ENCODE measurements at places on chromosomes 3 and 15.

GRCh38 chr3:76310089-76310488, 524.7 kb upstream of the ZNF717 start:
- no peak for DNase-seq

DNA sequence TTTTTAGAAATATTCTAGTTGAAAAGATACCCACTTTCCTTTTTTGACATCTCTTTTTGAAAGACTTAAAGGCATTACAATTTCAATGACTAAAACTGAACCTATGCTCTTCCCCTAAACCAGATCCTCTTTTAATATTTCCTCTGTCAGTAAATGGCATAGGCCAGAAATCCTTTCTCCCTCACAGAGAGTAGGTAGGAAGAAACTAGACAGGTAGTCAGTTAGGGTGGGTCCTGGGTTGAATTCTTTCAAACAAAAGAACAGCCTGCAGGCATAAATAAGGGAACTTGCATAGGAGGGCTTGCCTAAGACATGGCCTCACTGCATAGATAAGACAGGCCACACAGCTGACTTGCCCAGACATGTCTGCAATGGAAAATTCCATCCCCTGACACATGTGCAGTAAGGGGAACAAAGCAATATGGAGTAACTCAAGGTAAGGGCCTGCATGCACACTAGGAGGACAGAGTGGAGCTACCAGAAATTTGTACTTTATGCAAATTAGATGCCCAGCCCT, 23.1 kb downstream of the PLSCR5 start:
- DNase-seq, result no peak

- DNase-seq, result no peak
Observed at GRCh38 chr3:11195201-11195600, 40.9 kb downstream of the HRH1 start.

GRCh38 chr3:130901463-130902204, 7.8 kb downstream of the ATP2C1 start:
- DNase-seq, result no peak

DNA sequence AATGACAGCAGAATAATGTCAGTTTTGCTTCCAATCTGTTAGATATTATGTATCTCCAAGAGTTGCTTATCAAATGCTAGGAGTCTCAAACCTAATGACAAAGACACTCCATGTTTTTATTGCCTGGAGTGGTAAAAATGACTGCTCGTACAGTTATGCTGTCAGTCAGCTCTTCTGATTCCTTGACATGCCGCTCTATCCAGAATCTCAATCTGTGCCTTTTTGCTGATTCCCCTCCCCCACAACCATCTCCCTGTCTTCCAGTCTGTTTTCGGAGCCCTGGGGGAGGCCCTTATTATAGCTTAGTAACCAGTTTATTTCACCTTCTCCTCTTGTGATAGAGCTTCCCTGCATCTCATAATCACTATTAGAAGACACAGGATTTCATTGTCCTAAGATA, 2.6 kb downstream of the MKRN2 start:
- no peak for DNase-seq

- DNase-seq, result no peak
Observed at GRCh38 chr15:89034305-89034704, 54.0 kb upstream of the ABHD2 start.

- no peak for DNase-seq
Observed at GRCh38 chr3:94996743-94997142, 933.9 kb downstream of the NSUN3 start.

DNA sequence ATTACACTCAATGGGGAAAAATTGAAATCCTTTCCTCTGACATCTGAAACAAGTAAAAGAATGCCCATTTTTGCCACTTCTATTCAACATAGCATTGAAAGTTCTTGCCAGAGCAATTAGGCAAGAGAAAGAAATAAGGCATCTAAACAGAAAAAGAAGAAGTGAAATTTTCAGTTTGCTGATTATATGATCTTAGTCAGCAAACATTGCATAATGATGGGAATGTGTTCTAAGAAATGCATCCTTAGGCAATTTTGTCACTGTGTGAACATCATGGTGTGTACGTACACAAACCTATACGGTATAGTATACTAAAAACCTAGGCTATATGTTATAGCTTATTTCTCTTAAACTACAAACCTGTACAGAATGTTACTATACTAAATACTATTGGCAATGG, 278.0 kb downstream of the CGGBP1 start:
- DNase-seq, result no peak

DNA sequence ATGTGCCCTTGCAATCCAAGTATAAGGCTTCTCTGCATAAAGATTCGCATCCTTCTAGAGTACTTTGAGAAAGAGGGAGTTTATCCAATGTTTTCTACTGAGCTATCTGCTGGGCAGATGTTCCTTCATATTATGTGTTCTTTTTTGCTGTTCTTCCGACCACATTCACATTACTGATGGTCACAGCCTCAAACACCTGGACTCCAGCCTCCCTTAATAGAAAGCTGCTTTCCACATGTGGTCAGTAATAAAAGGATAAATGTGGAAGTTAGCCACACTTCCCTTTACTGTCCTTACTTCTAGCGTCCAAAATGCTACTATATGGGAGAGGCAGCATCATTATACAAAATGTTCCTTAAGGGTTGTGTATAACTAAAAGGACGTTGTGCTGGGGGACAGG, 116.9 kb downstream of the CD47 start:
- DNase-seq, result no peak

DNA sequence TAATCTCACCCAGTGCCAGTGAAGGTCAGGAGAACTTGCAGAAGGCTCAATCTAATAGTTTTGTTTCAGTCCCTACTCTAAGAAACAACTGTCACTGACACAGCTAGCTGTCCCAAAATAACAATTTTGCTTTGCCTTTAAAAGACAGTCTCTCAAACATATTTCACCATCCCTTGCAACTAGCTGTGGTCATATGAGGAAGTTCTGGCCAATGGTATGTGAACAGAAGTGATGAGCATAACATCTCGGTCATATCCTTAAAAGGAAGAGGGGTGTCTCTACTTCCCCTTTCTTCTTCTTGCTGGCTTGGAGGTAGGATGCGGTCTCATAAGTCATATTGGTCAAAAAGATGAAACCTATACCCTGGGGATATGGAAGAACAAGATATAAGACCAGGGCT, 198.1 kb downstream of the NEK10 start:
- DNase-seq, result no peak

GRCh38 chr3:16205156-16205870, 30.8 kb downstream of the GALNT15 start:
- no peak for DNase-seq

GRCh38 chr15:62775932-62776331, 266.6 kb upstream of the TPM1 start:
- DNase-seq, result no peak
